Nephron progenitor cell (in vitro differentiated cells): ENCODE measurements at places on chromosomes 2 and 18.

DNA sequence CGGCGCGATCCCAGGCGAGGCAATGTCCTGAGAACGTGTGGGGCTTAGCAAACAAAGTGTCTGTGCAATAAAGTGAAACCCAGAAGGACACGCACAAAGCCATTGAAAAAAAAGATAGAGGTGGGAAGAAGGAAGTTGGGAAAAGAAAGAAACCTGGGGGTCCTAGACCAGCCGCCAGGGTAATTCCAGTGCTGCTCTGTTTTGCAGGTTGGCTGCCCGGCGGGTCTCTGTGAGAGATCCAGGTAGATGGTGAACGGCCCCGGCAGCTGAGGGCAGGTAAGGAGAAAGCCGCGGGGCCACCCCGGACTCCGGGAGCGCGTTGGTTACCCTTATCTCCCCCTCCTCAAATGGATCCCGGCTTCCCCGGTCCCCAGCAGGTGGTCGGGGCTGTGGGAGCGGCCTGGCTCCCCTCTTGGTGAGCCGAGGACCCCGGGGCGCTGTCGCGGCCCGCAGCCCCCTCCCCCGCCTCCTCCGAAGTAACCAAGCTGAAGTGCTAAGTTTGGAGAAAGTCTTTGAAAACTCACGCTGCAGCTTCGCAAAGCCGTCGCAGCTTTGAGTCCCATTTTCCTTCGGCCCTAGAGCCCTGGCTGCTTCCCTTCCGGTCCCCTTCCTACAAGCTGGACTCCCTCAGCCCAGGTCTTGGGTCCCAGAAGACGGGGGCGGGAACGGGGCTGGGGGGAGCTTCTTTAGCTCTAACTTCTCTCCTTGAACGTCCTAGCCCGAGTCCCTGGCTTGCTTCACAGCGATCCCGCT is 588 bp downstream of the OTX1 start:
- peak; percentile 23 for DNase-seq

DNA sequence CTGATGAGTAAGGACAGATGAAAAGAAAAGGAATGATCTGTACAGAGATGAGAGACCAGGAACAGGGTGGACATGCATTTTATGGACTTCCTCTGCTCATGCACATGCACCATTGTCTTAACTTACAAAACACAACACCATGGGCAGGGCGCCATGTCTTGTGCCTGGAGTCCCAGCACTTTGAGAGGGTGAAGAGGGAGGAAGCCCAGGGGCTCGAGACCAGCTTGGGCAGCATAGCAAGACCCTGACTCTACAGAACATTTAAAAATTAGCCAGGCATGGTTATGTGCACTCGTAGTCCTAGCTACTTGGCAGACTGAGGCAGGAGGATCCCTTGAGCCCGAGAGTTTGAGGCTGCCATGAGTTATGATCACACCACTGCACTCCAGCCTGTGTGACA is 86.9 kb downstream of the ZFP36L2 start:
- DNase-seq = no peak

- no peak for DNase-seq
Observed at GRCh38 chr2:16899958-16900357, 234.3 kb upstream of the CYRIA start.

DNA sequence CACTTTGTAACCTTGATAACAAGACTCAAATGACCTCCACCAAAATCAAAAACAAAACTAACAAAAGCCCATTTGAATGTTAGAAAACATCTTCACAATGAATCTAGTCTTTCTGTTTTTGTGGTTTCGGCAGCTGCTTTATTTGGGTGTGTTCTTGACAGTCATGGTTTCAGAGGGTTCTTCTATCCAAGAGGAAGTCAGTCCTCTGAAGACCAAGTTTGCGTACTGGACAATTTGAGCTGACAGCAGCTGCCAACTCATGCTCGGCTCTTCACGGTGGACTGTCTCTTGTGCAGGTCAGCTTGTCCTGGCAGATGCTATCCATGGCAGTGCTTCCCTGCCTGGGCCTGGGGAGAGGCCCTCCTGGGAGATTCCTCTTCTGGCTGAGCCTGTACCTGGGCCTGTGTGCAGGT is 91.0 kb downstream of the TMEM17 start:
- no peak for DNase-seq

DNA sequence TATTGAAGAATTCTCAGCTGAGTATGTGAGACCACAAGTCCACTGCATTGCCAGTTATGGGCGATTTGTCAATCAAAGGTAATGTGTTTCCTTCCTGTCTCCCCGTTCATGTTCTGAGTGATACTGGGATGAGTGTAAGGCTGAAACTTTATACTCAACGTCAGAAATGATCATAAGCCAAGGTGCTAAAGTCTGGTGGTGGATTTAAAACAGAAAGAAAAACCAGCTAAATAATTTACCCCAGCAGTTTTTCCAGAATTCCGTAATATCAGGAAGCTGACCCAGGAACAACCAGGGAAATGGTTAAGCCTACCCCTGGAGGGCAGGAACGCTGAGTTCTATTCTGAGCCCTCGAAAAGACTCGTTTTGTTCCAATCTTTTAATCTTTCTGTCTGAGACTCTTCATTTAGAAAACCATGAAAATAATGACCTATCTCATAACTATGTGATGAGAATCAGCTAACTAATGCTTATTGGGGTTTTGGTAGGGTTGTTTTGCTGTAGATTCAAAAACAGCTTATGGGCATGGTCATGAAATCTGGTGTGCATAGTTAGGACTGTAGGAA is 149.6 kb downstream of the LAMA3 start:
- no peak for DNase-seq

GRCh38 chr2:1016500-1016899 is 65.9 kb downstream of the SNTG2 start:
- DNase-seq = no peak

GRCh38 chr2:15436195-15436594 is 124.9 kb downstream of the NBAS start:
- no peak for DNase-seq

DNA sequence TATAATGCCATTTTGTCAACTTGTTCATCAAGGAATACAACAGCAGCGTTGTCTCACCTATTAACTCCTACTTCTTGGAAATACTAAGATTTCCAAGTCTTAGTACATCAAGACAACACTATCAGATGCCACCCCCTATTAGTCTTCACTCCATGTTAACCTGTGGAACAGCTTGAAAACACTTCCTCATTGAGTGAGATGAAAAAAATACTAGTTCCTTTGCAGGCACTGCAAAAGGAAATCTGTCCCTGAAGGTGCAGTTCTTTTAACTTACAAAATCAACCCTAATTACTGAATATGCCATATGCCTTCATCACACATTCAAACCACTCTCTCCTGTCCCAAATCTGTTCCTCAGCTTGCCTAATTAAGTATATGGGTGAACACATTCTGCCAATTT is 4.0 kb downstream of the CWC22 start:
- no peak for DNase-seq

- DNase-seq = no peak
Observed at GRCh38 chr18:2148823-2149222, 422.5 kb downstream of the METTL4 start.

- DNase-seq = no peak
Observed at GRCh38 chr2:115946891-115947290, 1504.5 kb downstream of the DPP10 start.

DNA sequence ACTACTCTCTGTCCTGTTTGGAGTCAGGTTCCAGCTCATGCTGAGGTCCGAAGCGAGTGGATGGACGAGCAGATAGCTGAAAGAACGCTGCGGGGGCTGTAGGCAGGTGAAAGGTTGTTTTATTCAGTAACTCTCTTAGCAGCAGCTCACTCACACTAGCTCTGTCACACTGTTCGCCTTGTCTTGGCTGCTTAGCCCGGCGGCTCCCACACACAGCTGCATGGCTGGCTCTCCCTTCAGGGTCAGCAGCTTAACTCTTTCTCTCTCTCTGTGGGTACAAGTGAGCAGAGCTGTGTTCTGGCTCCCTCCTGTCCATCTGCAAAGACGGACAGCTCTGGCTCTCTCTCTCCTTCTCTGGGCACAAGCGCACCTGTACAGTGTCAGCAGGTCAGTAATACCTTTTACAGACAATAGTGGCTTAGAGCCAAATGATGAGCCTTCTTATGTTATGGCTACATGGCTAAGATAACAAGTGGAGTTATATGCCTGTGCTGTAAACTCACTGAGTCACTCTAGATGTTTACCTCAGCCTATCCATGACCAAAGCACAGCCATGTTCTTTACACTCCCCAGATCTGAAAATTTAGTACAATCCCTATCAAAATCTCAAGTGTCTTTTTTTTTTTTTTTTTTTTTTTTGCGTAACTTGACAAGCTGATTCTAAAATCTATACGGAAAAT is 149.3 kb downstream of the GALNT1 start:
- DNase-seq = peak; percentile 49

DNA sequence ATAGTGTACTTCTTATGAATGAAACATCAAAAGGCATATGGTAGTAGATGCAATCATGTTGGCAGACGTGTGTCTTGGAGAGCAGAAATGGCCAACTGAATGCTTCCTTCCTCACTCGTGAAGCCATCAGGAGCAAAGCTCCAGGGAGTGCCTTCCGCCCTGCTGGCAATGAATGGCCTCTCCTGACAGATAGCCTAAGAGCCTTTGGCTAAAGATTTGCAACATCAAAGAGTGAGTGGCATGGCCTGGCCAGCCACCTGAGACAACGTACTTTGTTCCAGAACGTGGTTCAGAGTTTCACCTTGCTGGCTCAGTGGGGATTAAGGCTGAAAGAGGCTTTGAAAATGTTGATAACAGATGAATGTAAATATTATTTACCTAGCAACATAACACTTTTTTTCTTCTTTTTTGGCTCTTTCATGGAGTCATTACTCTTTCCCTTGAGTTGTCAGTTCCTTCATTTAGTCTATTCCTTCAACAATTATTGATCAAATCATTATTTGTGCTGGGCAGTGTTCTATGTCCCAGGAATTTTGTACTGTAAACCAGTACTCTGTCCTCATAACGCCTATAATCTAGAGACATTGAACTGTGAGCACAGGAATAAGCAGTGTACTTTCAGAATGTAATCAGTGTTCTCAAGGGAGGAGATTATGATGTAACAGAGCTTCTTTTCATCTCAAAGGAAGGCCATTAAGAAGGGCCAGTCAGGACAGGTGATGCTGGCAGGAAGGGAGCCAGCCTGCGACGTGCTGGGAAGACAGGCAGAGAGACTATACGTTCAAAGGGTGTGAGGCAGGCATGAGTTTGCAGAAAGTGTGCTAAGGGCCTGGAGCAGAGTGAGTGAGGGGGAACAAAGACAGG is 59.4 kb upstream of the SH3RF3 start:
- DNase-seq = no peak

- DNase-seq = no peak
Observed at GRCh38 chr2:228988786-228989185, 282.3 kb downstream of the PID1 start.

DNA sequence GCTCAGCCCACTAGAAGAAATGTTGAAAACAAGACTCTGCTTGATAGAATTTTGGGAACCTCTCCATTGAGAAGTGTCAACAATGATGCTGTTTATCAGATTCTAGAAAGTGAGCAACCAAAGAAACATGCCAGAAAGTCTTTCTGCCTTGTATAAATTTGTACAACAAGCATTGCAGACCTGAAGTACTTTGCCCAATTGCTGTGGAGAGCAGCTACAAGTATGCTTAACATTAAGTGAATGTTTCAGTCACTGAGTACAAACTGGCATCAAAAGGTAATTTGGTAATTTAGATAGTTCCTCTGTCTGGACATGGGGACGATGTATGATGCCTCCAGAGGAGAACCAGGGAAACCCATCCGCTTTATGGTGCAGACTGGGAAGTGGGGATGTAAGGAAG is 33.4 kb upstream of the SKA1 start:
- DNase-seq = no peak

DNA sequence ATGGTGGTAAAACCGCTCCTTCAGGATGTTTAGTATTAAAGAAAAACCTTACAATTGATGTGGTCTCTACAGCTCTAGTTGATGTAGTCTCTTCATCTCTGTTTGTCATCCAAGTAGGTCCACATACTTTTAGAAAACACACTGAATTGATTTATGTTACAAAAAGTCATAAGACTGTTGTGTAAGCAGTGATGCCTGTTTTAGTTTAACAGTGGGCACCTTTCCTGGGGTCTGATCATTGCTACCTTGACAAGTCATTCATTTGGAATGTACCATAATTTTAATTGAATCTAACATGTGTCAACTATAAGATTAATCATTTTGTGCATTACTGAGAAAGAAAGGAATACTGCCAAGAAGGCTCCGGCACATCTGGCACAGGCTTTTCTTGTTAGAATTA is 34.3 kb downstream of the GIGYF2 start:
- DNase-seq = no peak

GRCh38 chr2:8566774-8567468 is 114.9 kb upstream of the ID2 start:
- no peak for DNase-seq

DNA sequence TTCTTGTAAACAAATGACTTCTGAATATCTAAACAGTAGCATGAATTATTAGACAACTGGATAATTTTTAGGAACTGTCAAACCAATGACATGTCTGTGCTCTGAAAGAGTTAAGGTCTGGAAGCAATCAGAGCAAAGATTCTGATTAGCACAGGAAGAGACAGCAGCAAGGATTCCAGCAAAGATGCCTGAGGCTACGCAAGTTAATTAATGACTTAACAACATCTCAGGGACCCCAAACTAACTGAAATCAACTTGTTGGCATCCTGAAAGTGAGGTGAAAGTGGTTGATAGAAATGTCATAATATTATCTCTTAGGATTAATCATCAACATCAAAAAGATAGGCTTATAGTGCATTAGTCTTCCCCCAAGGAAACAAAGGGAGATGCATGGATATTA is 123.3 kb upstream of the TMEM200C start:
- no peak for DNase-seq

DNA sequence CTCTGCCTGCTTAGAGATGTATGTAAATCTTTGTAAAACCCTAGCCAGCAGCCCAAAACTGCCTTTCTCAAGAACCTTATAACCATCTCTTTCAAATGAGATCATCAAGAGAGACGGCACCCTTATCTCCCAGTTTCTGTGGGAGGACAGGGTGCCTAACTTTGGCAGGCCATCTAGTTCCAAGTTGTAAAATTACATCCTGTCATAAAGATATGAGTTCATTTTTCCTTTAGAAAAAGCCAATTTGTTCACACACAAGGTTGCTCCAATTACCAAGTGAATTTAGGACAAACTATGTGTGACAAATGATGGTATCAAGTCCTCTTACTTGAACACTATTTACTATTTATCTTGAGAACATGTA is 65.3 kb downstream of the MEMO1 start:
- DNase-seq = no peak
